ENCODE measurements at places on chromosomes 7 and 10. TPM values are rescaled to one million over a fixed set of nuclear protein-coding genes. Genes with fewer than 3 reads are reported as not detected.

CHAT gene
- 15.4 TPM for total RNA-seq

SLC25A13 gene
- 48.5 TPM for total RNA-seq

PRSS58 gene
- total RNA-seq = not detected

GRID2IP gene
- total RNA-seq = 0.66 TPM

CCL24 gene
- total RNA-seq = not detected

SLC13A1 gene
- total RNA-seq = not detected

GARS1 gene
- total RNA-seq = 511 TPM
